ENCODE measurements at places on chromosomes 1 and 21.
A peak's percentile ranks its signal among the peaks of the same experiment; 100 is the strongest.

GRCh38 chr1:25476186-25477097 is 45.7 kb downstream of the MACO1 start:
- DNase-seq = no peak

DNA sequence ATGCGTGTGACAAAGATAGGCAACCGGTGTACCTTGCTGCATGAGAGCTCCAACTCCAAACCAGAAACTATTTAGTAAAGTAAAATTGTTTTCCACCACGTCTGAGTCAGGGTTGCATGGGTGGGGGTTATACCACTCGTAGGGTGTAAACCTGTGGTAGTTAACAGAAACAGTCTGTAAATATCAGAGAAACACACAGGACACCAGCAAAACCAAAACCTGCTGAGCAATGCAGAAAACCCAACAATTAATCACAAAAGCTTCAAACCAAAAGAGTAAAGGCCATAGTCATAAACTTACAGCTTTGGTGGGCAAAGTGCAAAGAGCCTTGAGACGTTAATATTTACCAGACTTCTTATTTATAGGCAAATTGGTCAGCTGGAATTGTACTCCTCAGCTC is 282.7 kb downstream of the BACH1 start:
- no peak for DNase-seq

DNA sequence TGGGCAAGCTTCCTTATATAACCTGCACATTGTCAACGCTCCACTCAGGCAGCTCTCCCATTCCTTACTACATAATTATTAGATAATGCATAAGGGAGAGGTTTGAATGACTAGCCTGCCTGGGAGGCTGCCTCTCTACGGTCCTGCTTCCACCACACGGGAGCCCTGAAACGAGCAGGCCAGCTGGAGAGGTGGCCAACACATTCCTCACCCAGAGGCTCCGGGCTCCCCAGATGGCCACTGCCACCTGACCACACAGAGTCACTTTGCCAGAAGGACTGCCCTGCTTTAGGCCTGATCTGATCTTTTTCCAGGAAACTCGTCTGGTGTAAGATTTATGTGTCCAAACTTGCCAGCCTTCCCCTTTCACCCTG is 27.9 kb downstream of the HIVEP3 start:
- no peak for DNase-seq

GRCh38 chr21:25188677-25189079 is 418.6 kb downstream of the MRPL39 start:
- no peak for DNase-seq

GRCh38 chr1:29311352-29312030 is 75.2 kb downstream of the PTPRU start:
- peak; percentile 5 for DNase-seq

DNA sequence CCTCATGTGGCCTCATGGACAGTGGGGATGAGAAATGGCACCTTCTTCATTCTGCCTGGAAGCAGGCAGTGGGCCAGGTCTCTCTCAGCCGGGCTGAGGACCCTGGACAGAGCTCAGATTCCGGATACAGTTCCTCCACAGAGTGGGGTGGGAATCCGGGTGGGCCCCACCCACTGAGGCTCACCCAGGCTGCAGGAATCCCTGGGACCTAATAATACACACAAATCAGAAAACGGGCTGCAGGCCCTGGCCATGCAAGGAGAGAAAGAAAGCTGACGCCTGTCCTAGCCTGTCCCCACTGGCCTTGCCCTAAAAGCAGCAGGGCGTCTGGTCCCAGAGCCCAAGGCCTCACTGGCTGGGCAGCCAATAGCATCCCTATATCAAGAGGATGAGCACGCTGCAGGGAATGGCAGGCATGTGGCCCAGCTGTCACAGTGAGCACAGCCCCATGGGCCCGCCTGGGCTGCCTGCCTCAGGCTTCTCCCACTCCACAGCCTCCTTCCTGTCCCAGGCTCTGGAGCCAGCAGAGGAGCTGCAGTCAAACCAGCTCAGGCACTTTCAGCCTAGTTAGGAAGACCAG is 25.3 kb downstream of the ACTA1 start:
- no peak for DNase-seq

DNA sequence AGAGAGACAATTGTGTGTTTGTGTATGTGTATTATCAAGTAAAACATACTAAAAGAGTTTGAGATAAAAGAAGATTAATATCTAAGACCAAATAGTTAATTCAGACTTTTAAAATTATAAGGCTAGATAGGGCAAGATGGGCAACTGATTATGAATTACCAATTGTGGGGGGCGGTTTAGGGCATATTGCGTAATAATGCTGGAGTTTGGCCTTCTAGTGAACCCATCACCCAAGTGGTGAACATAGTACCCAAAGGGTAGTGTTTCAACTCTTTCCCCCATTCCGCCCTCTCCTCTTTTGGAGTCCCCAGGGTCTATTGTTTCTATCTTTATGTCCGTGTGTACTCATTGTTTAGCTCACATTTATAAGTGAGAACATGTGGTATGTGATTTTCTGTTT is 55.4 kb downstream of the FRRS1 start:
- no peak for DNase-seq

- no peak for DNase-seq
Measured at GRCh38 chr1:165858967-165859845, 31.8 kb downstream of the UCK2 start.

DNA sequence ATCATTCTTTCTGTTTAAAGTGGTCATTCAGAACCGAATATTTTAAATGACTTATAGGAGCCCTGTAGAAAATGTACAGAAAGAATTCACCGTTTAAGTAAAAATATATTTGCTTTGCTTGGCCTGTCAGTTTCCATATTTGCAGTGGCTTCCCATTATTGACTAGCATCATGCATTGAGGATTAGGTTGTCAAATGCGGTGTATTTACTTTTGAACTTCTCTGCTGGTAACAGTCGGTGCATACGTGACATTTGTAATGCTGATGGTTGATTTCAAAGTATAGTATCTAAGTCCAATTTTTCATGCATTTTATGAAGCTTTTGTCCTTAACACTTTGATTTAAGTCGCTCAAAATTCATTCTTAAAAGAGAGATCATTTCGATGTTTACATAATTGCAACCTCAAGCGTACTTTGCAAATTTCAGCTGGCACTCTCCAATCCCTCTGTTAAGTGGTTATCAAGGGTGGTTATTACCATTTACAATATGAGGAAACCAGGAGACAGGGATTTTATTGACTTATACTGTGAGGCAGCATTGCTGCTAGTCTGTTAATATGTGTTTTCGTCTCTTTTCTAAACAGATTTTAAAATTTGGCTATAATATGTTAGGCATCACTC is 201.6 kb downstream of the SDCCAG8 start:
- no peak for DNase-seq

- no peak for DNase-seq
Measured at GRCh38 chr1:245834002-245834401, 673.1 kb downstream of the SMYD3 start.

DNA sequence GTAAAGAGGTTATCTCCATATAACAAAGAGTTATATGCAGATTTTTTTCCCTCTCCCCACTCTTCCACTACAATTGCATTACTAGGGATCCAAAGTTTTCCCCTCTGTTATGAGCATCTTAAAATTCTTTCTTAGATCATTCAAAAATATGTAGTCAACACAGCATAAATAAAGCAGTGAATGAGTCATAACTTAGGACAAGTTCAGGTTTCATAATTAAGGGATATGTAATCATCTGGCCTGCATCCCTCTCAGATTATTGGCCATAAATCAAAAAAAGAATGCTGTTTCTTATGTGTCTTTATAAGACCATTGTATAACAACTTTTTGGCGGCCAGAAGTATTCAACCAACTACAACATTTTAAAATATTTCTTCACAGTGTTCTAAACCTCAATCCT is 1526.1 kb downstream of the KCNT2 start:
- DNase-seq = no peak

DNA sequence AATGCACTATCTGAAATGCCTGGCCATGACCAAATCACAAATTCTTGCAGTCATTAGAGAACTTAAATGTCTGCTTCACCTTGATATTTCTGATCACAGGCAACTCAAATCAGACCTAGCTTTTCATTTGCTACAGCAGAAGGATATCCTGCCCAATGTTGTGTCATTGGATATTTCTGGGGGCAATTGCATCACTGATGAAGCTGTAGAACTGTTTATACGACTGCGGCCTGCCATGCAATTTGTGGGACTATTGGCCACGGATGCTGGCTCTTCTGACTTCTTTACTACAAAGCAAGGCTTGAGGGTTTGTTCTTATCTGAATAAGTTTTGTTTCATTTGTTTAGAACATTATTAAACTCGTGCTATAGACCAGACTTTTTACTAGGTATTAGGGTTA is 14.9 kb downstream of the ZYG11A start:
- DNase-seq = no peak

GRCh38 chr1:36807262-36807661 is 227.1 kb downstream of the GRIK3 start:
- DNase-seq = peak; percentile 29

DNA sequence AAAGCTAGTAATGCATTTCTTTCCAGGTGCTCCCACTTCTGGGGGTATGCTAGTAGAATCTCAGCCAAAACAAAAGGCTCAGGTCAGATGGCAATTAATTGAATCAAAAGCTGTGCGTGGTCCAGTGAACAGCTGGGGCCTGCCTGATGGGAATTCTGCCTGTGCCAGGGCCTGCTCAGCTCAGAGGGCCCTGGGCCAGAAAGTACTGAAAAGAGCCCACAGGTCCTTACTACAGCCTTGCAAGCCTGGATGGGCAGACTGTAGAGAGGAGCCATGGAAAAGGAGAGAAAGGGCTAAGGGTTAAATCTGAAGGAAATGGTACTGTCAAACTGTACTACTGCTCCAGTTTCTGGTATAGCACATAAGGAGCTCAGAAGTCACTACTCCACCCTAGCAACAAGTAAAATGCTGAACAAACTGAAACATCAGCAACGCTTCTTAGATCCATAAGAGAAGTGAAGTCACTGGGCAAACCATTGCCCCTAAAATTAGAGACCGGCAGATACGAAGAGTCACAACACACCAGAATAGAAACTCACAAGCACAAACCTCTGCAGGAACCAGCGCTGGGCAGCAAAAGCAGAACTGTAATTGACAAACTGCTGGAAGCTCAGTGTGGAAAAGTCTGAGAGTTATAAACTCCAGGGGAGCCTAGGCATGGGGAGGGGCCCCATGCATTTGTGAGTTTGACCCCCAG is 121.1 kb upstream of the SYT6 start:
- DNase-seq = no peak

- DNase-seq = no peak
Measured at GRCh38 chr1:148379170-148379500, 104.0 kb downstream of the PPIAL4G start.

DNA sequence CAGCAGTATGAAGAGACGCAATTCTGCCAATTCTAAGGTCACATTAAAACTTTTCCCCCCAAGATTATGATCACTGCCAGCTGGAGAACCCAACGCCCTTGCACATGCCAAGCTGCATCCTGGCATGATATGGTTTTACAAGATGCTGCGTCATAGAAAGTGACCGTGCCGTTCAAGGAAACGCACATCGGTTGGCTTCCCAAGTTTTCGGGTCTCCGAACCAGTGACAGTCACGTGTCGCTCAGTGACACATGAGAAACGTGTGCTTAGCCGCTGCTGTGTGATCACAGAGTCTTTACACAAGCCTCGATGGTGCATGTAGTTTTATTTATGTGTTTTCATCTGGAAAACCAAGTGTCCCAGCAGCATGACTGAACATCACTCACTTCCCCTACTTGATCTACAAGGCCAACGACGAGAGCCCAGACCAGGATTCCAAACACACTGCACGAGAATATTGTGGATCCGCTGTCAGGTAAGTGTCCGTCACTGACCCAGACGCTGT is 7.4 kb downstream of the SMIM1 start:
- no peak for DNase-seq

GRCh38 chr1:42006836-42007235 is 88.1 kb upstream of the HIVEP3 start:
- DNase-seq = no peak

DNA sequence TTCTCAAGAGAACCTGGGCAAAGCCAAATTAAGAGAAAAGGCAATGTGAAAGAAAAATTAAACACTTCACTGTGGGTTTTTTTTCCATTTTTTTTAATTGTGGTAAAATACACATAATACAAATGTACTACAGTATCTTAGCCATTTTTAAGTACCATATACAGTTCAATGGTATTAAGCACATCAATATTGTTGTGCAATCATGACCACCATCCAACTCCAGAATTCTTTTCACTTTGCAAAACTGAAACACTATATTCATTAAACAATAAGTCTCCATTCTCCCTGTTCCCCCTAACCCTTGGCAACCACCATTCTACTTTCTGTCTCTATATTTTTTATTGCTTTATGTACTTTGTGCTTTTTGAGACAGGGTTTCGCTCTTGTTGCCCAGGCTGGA is 17.8 kb upstream of the OTUD7B start:
- DNase-seq = no peak

- DNase-seq = peak; percentile 44
Measured at GRCh38 chr21:44049606-44050005, 37.5 kb downstream of the TRAPPC10 start.

GRCh38 chr21:36743008-36743407 is 44.1 kb downstream of the SIM2 start:
- DNase-seq = no peak
